ENCODE measurements at places on chromosomes 5 and 9. TPM values are rescaled to one million over a fixed set of nuclear protein-coding genes. Genes with fewer than 3 reads are reported as not detected.
A peak's percentile ranks its signal among the peaks of the same experiment; 100 is the strongest.

- peak; percentile 83 for DNase-seq
Measured at GRCh38 chr9:33233626-33234342, 6.2 kb upstream of the SPINK4 start.

DNA sequence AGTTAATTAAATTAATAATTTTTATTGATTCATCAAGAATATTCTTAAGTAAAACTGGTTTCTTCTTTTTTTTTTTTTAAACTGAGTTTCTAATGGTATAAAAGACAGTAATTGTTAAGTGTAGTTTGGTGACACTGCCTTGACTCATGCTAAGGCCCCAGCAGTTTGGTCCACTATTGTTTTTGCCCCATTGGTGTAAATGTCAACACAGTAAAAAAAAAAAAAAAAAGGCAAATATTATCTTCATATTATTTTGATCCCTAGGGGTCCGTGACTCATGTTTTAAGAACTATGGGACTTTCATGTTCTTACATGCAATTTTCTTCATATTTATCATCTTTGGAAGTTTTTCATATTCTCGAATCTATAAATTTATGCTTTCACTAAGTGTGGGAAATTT is 29.2 kb upstream of the JAK2 start:
- no peak for DNase-seq

DNA sequence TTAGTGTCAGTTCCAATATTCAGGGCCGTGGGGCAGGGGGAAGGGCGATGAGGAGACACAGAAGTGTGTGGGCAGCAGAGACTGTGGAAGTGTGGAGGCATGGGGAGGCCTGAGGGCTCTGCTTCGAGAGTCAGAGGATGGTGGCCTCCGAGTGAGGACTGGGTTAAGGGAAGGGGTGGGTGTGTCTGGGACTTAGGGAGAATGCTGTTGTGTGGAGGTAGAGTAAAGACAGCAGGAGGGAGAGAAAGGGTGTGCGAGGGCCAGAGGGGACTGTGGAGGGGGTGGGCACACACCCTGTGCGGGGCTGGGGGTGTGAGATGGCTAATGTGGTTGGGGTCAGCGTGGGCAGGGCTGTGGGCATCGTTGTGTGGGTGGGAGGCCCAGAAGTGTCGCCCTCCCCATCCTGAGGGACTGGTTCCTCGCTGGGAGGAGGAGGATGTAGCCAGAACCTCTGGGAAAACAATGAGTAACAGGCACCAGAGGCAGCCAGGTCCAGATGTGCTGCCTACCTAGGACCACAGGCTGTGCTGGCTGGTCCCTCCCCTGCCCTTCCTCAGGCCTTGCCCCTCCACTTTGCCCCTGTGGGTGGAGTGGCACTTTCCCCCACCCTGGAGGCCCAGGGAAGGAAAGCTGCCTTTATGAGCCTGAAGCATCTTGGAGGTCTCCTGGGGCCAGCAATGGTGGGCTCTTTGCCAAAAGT is 4.2 kb downstream of the USP20 start:
- no peak for DNase-seq

GRCh38 chr5:78974011-78974410 is 11.1 kb downstream of the ARSB start:
- no peak for DNase-seq

The TEX48 gene
- not detected for total RNA-seq

- no peak for DNase-seq
Measured at GRCh38 chr5:5065472-5065871, 74.7 kb upstream of the ADAMTS16 start.
